ENCODE measurements at places on chromosomes 1 and 21.

GRCh38 chr21:15221799-15222386 is 157.1 kb upstream of the NRIP1 start:
- DNase-seq: peak; percentile 48

GRCh38 chr1:25430967-25431881 is 527 bp downstream of the MACO1 start:
- no peak for DNase-seq

DNA sequence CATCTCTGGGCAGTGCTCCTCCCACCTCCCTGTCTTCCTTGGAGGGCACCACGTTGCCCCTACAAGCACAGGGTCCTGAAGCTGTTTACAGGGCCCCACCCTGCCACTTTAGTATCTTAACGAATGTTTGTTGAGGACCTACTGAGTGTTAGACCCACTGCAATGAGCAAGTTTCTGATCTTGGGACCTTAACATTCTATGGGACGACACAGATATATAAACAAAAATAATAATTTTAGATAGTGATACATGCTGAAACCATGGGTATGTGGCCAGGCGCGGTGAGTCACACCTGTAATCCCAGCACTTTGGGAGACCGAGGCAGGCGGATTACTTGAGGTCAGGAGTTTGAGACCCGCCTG is 10.1 kb downstream of the ENTREP3 start:
- DNase-seq: no peak

- no peak for DNase-seq
Observed at GRCh38 chr1:45566722-45567121, 16.1 kb downstream of the AKR1A1 start.

DNA sequence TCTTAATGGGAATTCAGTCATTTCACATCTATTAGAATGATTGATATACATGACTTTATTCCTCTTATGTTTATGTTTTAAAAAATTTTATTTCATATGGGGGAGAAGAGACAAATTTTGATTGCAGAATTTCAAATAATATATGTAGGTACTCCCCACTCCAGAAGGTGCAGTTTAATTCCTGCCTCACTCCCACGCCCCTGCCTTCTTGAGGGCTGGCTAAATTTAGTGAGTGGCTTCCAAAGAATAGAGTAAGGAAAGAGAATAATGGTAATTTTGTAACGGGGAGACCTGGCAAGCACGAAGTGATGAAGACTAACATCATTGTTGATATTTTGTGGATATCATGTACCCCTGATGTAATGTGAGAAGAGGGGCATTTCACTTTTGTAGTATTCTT is 94.7 kb upstream of the FAM78B start:
- no peak for DNase-seq

- DNase-seq: no peak
Observed at GRCh38 chr1:207112616-207113296, 8.7 kb downstream of the C4BPA start.

- DNase-seq: peak; percentile 34
Observed at GRCh38 chr1:86430376-86430775, 6.4 kb downstream of the CLCA2 start.

GRCh38 chr1:206912445-206913095 is 9.2 kb downstream of the FCMR start:
- DNase-seq: peak; percentile 65

- peak; percentile 87 for DNase-seq
Observed at GRCh38 chr1:17053685-17054410, at the start of gene SDHB. Gene SDHB (minus strand): TSS chr1:17054032. CDS start chr1:17054019, 13 bp downstream.

- no peak for DNase-seq
Observed at GRCh38 chr1:165225650-165226049, 130.9 kb downstream of the LMX1A start.

DNA sequence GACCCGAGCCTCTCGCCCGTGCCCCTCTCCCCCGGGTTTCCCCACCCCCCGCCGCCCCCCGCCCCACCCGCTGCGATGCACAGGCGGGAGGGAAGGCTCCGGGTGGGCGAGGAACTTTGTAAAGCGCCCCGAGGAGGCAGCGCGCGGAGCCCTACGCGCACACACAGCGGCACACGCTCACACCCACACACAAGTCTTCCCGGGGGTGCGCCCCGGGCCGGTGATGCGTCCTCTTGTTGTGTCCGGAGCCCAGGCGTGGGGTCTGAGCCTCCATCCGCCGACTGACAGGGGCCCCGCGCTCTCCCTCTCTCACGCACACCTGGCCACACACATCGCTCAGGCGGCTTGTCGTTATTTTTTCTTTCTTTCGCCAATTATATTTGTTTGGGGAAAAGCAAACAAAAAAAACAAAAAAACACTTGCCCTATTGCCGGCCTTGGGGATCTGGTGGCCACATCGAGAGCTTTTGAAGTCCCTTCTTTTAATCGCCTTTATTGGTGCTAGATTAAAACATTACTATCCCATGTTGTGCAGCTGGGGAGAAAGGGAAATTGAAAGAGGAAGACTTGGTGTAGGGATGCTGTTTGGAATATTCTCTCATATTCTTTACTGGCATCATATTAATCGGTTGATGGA is 770 bp downstream of the NTNG1 start:
- DNase-seq: no peak

DNA sequence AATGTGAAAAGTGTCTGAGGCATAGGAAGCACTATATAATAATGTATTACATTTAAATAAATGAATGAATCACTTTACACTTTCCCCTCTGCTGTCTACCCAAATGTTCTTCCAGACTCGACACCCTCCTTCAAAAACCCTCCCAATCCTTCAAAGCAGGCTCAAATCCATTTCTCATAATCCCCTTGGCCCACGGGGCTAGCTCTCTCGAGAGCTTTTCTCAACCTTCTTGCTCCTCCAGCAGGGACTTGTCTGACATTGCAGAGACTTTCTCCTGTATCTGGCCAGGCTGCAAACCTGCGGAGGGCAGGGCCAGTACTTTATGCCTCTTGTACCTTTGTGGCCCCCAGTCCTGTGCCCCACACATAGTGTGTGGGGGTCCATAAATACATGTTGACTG is 14.1 kb upstream of the CNTN2 start:
- DNase-seq: no peak

GRCh38 chr1:115753830-115754229 is 14.7 kb downstream of the CASQ2 start:
- DNase-seq: no peak

DNA sequence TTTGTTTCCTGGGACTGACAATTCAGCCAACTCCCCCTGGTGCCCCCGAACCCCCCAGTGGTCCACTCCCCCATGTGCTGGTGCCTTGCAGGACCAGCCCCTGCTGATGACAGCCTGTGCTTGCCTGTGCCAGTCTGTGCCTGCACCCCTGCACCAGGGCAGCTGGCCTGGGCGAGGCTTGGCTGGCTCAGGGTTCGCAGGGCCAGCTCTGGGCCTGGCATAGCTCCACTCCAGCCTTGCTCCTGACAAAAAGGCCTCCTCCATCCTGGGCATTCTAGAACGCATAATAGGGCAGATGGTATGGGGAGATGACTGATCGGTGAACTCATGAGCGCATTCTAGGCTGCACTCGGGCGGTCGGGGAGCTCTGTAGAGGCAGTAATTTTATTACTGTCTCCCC is 5.4 kb downstream of the CNTN2 start:
- no peak for DNase-seq

DNA sequence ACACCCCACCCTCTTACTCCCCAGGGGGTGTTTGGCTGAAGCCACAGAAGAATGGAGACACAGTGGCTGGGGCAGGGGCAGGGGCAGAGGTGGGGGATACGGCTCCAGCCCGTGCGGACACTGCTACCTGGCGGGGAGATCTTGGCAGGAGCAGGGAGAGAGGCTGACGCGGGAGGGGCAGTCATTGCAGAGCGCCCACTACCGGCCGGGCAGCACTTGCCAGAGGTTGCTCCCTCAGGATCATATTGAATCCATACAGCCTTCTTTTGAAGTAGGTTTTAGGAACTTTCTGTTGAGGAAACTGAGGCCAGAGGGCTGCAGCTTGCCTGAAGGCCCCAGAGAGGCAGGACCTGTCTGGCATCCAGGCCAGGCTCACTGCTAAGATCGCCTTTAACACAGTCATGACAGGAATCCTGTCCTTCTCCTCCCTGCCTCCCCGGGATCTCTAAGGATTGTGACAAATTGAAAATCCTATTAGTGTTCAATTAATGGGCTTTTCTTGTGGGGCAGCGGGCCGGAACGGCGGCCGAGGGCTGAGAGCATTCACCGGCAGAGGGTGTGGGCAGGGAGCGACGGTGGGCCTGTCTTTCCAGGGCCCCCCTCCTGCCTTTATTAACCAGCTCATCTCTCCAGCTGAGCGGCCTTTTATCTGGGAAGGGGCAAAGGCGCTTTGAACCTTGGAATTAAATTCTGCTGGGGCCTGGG is 65.5 kb upstream of the WNT4 start:
- DNase-seq: no peak

DNA sequence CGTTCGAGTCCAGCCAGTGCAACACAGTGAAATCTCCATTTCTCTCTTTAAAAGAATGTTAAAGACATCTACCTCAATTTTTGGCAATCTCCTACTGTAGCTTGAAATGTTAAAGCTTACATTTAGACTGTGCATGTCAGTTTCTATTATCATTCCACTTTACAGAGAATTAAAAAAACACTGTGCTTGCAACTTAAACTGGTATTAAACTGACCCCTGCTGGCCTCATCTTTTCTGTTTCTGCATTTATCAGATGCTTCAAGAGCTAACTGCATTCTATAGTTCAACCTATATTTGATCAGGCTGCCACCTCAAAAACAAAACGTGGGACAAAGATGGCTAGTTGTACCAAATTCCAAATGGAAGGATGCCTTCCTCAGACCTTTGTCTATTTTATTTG is 226.5 kb downstream of the SMYD3 start:
- DNase-seq: peak; percentile 34

GRCh38 chr1:198876371-198876871 is 237.6 kb downstream of the PTPRC start:
- no peak for DNase-seq

DNA sequence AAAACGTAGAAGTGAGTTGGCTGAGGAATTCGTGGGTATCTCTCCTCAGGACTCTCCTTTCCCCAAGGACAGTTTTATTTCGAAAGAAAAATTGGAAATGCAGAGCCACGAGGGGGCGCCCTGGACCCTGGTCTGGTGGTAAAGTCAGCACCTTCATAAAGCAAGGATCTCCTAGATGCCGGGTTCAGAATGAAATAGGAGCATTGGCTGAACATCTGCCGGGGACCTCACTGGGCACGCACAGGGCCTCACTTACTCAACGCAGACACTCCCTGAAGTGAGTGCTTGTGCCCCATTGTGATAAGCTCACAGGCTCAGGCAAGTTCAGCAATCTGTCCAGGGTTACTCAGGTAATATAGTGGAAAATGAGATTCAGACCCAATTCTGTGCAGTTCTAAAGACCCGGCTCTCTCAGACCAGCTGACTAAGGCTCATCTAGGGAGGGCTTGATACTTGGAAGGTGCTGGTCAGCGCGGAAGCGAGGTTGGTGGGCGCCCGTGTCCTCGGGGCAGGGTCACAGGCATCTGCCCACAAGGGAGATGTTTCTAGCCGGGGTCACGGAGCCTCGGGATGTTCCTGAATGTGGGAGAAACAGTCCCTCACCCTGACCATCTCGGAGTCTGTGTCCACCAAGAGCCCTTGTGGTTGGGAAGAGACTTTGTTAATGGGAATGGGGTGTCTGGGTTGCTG is 55.7 kb upstream of the ETV3 start:
- peak; percentile 56 for DNase-seq

Measured in AML-193 (cell line).